ENCODE measurements at places on chromosomes 16 and 17. TPM values are rescaled to one million over a fixed set of nuclear protein-coding genes. Genes with fewer than 3 reads are reported as not detected.

RUNDC3A gene
- total RNA-seq = not detected

PIPOX gene
- 1.5 TPM for total RNA-seq

G6PC1 gene
- total RNA-seq = not detected

MYBBP1A gene
- 16.5 TPM for total RNA-seq

OR1F1 gene
- not detected for total RNA-seq

ALOXE3 gene
- not detected for total RNA-seq

FGF11 gene
- 1.3 TPM for total RNA-seq

ORC6 gene
- 2.4 TPM for total RNA-seq

ZFPM1 gene
- total RNA-seq = 0.44 TPM

MPO gene
- not detected for total RNA-seq

CTRL gene
- not detected for total RNA-seq

KRT28 gene
- total RNA-seq = not detected

MFAP4 gene
- 138 TPM for total RNA-seq

SLC38A8 gene
- not detected for total RNA-seq

SNF8 gene
- total RNA-seq = 92.0 TPM

KRTAP2-1 gene
- not detected for total RNA-seq

ABCA8 gene
- 96.6 TPM for total RNA-seq

CLDN6 gene
- total RNA-seq = not detected

PHLPP2 gene
- 9.0 TPM for total RNA-seq

ZNF624 gene
- 8.2 TPM for total RNA-seq

TMEM107 gene
- total RNA-seq = 14.3 TPM

SLC12A3 gene
- not detected for total RNA-seq

BCO1 gene
- not detected for total RNA-seq

MYH13 gene
- total RNA-seq = not detected

NEUROD2 gene
- total RNA-seq = not detected

KLHL10 gene
- total RNA-seq = 0.66 TPM
